ENCODE measurements at places on chromosomes 13 and 19.

- DNase-seq: no peak
These were observed 371.3 kb downstream of the COG6 start for GRCh38 chr13:40026741-40027140.

DNA sequence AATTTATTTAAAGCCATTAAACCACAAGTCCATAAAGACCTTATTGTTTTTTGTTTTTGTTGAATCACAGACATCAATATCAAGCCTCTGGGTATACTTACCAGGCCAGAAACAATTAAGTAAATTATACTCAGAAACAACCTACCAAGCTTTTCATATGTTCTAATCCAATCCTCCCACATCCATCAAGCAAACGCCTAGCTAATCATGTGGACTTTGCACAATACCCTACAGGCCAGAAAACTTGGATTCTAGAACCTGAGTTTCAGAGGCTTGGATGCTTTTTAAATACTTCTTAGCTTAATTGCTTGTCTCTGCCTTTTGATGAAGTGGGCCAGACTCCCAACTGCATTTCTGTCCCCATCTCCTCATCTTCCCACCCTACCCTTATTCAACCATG lies 39.9 kb downstream of the TGDS start:
- no peak for DNase-seq

GRCh38 chr19:56201973-56202372 lies at the start of gene ZSCAN5C:
Gene ZSCAN5C (plus strand): TSS chr19:56202273. CDS start chr19:56205914, 3,641 bp downstream.
- no peak for DNase-seq

DNA sequence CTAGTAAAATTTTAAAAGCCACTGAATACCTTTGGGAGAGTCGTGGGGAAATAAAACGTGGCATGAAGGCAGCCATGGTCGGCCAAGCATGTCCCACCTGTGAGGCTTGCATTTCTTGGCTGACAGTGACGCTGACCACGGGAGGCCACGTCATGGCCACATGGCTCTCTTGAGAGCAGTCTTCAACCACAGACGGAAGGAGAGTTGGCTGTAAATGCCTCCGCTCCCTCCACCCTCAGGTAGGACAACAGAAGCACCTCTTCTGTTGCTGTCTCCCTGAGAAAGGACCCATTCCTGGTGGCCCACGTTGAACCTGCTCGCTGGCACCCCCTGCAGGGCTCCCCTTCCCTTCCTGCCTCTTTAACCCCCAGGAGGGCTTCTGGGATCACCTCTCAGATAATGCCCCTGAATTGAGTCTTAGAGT lies 10.6 kb upstream of the LRRC25 start:
- DNase-seq: no peak

DNA sequence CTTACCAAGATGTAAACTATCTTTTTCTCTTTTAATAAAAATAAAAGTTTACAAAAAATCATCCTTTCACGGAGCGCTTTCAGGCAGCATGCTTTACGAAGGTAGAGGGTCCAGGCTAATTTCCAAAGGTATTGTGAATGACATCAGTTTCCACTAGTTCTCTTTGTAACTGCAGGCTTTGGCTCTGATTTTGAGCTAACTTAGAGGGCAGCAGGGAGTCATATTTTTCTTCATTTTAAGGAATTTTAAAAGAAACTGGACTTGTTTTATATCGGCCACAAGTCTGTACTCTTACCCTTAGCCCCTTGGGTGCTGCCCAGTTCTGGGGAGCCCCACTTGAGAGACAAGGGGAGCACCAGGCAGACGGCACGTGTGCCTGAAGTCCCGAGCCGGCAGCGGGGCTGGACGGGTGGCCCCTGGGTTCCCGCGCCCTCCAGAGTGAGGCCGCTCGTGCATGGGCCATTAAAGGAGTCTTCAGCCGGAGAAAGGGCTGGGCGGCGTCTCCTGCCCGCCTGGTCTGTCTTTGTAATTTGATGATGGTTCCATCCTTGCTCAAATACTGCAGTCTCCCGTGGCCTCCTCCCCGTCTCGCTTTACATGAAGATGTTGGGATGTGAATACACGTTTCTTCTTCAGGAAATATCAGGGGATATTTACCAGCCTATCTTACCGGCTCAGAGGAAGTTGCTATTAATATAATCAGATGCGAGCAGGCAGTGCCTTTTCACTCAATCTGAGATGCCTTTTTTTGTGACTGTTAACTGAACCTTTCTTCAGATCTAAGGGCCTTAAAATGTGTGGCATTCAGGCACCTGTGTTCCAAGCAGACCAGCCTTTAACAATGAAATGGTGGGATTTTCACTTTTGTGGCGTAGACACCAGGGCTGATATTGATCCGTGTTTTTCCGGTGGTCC lies 67.4 kb downstream of the GGACT start:
- DNase-seq: no peak

DNA sequence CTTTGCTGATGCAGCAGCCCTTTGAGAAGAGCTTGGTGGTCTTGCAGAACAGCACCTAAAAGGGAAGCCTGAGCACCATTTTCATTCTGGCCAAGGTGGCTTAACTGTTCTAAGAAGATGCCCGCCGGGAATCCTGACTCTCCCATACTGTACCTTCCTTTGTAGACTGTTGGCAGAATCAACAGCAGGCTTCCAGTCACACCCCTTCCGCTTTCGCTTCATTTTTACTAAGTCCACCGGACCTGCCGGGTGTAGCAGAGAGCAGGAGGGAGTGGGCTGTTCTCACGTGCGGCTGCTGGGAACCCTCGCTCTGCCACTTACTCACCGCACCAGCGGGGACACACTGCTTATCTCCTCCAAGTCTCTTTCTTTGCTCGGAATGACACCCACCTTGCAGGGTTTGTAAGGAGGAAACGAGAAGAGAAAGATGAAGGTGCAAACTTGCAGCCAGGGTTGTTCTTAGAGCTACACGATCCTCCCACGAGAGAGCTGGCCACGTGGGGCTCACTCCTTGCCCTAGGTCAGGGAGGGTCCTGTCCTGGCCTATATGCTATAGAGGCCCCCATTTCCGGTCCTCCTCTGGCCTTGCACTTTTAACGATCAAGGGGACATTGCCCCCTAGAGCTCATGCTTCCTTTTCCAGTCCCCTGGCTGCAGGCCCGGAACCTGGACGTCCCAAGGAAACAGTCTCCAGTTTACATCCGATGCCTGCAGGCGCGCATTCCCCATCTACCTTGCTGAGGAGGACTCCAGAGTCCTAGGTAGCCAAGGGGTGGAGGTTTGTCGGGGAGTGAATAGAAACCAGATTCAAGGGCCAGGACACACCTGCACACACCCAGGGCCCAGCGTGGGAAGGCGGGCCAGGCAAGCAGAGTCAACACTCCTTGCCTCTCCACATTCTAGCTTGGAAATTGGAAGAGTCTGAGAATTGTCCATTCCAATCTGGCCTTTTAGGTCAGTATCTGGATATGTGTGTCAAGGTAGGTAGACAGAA lies 453.6 kb downstream of the IRS2 start:
- DNase-seq: no peak

- DNase-seq: peak; percentile 37
These were observed 19.9 kb upstream of the FBXO27 start for GRCh38 chr19:39052243-39052746.

GRCh38 chr19:45161738-45162607 lies 1.2 kb upstream of the NKPD1 start:
- DNase-seq: no peak

DNA sequence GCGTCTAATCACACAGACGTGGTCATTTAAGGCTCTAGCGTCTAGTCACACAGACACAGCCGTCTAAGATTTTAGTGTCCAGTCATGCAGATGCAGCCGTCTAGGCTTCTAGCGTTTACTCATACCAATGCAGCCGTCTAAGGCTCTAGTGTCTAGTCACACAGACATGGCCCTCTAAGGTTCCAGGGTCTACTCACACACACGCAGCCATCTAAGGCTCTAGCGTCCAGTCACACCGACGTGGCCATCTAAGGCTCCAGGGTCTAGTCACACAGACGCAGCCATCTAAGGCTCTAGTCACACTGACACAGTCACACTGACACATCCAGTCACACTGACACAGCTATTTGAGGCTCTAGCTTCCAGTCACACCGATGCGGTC lies 55.7 kb downstream of the KLF2 start:
- DNase-seq: no peak

DNA sequence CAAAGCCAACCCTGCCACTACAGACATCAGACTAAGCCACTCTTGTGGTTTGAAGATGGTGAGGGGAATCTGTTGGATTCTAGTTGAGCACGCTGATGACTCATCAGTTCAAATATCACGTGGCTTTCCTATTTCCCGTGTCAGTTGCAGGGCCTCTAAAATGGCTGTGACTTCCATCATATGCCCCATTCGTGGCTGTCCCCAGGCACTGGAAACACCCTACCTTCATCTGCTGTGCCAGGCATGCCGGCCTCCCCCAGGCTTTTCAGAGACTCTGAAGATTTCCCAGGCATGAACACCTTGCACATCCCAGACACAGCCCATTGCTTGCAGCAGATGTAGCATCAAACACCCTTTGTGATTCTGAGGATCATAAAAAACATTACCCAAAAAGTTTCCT lies 659.9 kb downstream of the UQCRFS1 start:
- DNase-seq: no peak

DNA sequence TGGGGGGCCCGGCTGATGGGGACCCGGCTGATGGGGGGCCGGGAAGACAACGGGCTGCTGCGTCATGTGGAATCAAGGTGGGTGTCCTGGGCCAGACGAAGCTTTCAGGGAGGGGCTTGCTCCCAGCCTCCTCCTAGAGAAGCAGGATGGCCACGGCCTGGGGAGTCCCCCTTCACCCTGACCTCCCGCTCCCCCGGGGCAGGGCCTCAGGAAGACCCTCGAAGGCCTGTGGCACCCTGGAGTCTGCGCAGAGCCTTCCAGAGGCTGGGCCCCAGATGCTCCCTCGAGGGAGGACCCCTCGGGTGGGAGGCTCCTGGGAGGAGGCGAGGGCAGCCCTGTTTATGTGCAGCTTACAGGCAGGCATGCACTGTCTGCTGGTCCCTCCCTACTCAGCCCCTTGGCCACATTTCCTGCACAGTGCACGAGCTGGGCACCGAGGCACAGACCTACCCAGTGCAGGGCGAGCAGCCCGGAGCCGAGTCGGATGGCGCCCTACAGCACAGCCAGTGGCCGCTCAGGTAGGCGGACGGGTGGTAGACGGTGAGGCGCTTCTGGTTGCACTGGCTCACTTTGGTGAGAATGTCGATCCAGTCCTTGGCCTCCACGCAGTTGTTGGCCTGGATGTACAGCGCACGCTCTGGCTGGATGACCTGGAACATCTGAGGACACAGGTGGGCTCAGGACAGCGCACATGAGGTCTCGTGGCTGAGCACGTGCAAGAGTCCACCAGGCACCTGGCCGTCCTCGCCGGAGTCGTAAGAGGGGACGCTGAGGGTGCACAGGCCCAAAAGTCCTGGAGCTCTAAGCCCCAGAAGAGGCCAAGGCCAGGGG lies 22.4 kb upstream of the C13orf46 start:
- DNase-seq: no peak

- DNase-seq: no peak
These were observed 152.8 kb upstream of the IRS2 start for GRCh38 chr13:109939180-109939579.

DNA sequence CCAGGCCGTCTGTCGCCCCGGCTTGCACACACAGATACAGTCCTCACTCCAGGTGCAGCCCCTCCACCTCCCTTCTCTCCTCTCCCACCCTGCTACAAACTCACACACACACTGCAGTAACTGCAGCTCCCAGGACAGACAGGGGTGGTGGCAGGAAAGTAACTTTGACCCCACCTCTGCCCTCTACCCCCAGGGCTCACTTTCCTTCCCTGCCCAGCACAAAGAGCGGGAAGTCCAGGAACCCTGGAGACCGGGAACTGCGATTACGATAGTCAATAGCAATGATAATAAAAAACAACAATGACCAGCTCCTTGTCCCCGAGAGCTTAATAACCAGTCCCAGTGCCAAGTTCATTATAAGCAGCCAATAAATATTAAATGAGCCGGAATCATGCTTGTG lies at the start of gene CEACAM20:
CEACAM20 (minus strand) TSS at position 140 of the 400 bp plus-strand sequence. CDS start 166 bp downstream, outside the sequence.
- no peak for DNase-seq

- DNase-seq: no peak
These were observed 24.0 kb upstream of the EIF3G start for GRCh38 chr19:10143681-10144080.

- DNase-seq: no peak
These were observed 1.1 kb downstream of the CNFN start for GRCh38 chr19:42388851-42389489.

GRCh38 chr19:33293255-33294057 lies 8.9 kb downstream of the CEBPA start:
- no peak for DNase-seq

GRCh38 chr19:28843761-28844492 lies 369.0 kb downstream of the UQCRFS1 start:
- DNase-seq: no peak

- DNase-seq: no peak
These were observed 34.2 kb upstream of the CEBPG start for GRCh38 chr19:33339016-33339984.

DNA sequence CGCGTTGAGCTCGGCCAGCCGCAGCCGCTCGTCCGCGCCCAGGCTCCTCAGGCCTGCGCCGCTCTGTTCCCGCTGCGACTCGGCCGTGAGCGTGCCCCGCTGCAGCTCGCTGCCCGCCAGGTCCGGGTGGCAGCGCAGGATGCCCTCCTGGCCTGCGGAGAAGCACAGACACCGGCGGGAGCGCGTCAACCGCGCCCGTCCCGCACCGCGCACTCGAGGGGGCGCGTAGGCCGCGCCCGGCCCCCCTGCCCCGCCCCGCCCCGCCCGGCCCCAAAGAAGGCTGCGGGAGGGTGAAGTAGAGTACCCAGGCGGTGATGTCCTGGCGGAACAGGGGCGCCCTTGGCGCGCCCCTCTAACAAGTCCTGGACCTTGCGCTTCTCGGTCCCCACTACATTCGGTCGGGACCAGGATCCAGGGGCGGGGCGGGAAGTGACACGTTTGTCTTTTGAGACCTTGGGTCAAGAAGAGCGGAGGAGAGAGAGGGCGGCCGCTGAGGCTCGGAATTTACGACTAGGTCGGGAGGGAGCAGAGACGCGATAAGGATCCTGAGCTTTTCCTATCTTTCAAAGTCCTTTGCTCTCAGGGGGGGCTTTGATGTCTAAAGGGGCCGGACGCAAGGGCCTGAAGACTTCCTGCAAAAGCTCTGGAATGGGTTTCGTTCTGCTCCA lies 9.3 kb upstream of the CDX2 start:
- no peak for DNase-seq

DNA sequence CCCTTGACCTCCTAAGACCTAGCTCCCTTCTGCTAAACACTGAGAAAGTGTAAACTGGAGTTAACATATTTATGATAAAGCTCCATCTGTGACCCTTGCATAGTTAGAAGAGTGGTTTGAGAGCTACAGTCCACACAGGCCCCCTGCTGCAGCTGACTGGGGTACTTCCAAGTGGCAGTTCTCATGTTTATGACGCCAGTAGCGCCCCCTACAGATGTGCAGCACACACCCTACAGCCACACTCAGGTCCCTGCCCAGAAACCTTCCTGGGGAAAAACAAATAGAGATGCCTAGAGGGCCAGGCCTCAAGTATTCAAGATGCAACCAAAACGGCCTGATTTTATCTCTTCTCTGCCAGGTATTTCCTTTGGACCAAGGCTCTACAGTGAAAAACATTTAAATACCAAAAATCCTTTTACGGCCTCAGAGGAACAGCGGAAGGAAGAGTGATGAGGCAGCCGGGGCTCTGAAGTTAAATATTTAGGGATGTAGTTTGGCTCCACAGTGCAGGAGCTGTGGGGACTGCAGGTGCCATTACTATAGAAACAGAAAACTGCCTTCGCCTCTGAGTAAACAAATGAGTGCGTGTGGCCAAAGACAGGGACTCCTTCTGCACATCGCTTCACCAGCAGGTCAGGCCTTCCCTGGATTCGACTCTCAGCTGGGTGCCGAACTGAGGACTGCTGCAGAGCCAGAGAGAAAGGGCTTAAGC lies 553.1 kb downstream of the EFNB2 start:
- DNase-seq: no peak

All from T-helper 22 cell (primary cell).